ENCODE measurements at places on chromosomes 1 and 21.

- DNase-seq = no peak
Measured at GRCh38 chr21:38477226-38477625, 21.1 kb downstream of the ERG start.

- no peak for DNase-seq
Measured at GRCh38 chr1:8139383-8139782, 113.3 kb upstream of the ERRFI1 start.

- DNase-seq = no peak
Measured at GRCh38 chr1:212749821-212750535, 41.6 kb downstream of the NSL1 start.

- no peak for DNase-seq
Measured at GRCh38 chr1:199279067-199279466, 640.2 kb downstream of the PTPRC start.

GRCh38 chr1:6419397-6419803 is 319 bp downstream of the HES2 start:
- DNase-seq = no peak

GRCh38 chr1:231144416-231145193 is 17.3 kb upstream of the TRIM67 start:
- DNase-seq = no peak
